ENCODE measurements at places on chromosomes 16 and 17.

GRCh38 chr17:39054111-39054645, 87.0 kb upstream of the FBXO47 start:
- no peak for DNase-seq

DNA sequence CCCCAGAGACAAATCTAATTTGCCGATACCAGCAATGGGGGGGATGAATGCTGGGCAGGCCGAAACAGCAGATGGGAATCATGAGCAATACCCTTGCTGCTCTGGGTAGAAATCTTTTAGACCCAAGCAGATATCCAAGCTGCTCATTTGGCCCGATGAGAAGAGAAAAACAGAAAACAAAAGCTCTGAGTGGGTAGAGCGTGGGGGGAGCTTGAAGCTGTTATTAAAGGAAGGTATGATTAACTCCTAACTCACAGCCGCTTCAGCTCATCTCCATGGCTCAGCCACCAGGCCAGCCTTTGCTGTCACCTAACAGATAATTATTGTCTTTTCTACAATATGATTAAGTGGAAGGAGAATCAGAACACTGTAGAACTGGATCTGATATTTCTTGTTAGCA, 58.3 kb downstream of the VPS35L start:
- no peak for DNase-seq

- DNase-seq, result peak; percentile 87
Measured at GRCh38 chr17:81735264-81736102, 23.4 kb downstream of the SLC25A10 start.

DNA sequence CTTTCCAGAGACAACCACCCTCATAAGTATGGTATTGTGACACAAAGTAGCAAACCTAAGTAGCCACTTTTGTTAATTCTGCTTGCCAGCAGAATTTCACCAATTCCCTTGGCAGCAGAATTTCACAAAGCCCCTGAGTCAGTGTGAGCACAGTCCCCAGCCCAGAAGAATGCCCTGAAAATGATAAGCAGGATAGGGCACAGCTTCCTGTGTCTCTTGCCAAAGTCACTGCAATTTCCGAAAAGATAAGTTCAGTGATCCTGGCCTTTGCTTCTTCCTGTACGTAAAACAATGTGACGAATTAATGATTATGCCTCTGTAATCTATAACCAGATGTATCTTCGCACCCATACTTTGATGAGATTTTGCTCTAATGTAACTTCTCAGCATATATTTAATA, 16.0 kb upstream of the WIPF2 start:
- DNase-seq, result no peak

DNA sequence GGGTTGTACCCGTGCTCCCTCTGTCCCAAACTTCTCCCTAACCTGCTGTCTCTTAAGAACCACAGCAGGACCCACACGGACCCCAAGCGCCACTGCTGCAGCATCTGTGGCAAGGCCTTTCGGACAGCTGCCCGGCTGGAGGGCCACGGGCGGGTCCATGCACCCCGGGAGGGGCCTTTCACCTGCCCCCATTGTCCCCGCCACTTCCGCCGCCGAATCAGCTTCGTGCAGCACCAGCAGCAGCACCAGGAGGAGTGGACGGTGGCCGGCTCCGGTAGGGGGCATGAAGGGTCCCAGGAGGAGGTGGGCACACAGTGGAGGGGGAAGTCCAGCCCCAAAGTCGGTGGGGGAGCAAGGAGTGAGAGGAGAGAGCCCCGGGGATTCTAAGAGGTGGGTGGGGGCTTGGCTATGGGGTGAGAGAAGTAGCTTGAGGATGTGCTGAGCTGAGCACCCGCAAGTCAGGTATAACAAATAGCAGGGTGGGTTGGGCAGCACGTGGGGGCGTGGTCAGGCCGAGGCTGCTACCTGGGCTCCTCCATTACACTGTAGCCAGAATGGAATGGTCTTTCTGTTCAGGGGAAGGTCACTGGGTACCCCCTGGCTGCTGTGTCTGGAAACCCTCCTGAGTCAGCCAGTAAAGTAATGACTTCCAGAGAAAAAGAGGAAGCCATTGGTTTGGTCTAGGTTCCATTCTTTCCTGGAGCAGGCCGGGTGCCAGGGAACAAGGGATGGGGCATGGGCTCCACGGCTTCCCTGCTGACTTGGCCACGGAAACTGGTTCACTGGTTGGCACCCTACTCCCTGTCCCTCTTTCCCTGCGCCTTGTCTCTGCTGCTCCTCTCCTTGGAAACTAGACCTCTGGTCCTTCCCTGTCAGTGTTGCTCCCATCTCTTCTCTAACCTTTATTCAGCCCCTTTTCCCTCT, 7.1 kb downstream of the PRSS53 start:
- no peak for DNase-seq

DNA sequence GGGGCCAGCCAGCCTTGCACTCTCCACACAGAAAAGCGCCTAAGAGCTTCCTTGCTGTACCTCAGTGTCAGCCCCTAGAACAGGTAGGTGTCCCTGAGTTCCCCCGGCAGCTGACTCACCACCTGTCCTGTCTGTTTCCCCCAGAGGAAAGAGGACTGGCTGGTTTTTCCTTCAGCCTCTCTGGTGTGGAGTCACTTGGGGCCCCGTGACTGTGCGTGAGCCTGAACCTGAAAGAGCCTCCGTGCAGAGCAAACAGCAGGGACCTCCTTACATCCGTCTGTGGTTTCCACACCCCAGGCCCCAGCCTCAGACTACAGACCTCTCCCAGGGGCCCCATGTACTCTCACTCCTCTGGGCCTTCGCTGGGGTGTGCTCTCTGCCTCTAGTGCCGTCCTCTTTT, 87.8 kb downstream of the GNAO1 start:
- no peak for DNase-seq

DNA sequence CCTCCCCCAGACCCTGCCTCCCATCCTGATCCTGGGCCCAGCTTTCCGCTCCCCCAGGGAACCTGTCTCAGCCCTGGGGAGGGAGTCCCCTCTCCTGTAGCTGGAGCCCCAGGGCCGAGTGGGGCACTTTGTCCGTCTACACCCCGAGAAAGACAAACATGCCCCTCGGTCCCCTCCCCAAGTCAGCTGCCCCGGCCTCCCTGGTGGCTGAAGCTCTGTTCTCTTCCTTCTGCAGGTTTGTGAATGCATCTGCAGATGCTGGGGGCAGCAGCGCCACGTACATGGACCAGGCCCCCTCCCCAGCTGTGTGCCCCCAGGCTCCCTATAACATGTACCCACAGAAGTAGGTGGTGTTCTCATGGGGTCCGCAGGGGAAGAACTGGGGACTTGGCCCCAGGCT, 20.8 kb downstream of the STAT5A start:
- no peak for DNase-seq

GRCh38 chr16:14475370-14476139, 154.5 kb downstream of the PARN start:
- no peak for DNase-seq

DNA sequence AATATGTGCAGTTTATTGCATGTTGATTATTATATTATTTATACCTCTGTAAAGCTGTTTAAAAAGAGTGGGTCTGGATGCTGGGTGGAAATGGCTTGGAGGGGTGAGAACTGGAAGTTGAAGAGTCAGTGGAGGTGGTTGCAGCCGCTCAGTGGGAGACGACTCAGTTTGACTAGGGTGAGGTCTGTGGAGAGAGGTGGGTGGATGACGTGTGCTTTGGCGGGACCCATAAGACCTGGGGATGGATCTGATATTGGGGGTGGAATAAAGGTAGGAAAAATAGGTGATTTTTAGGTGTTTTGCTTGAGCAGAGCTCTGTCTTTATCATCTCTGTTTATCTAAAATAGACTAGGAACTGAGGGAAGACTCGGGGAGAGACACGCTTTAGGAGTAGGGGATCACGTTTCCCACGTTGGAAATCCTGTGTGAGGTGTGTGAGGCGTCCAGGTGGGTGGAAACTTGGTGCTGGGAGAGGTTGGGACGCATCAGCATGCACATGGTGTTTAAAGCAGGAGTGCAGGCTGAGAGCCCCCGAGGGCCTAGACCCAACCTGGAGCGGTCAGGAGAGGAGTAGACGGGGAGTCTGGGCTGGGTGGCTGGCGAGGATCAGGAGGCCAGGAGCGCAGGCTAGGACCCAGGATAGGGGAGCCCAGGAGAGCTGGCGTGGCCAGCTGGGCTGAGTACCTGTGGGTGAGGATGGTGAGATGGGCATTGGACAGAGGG, 17.2 kb downstream of the NT5M start:
- DNase-seq, result no peak

- DNase-seq, result peak; percentile 52
Measured at GRCh38 chr16:3131755-3132377, 3.0 kb upstream of the ZNF213 start.

GRCh38 chr17:5705081-5705875, 121.0 kb upstream of the NLRP1 start:
- no peak for DNase-seq

GRCh38 chr16:54245788-54246453, 40.7 kb downstream of the IRX3 start:
- no peak for DNase-seq

DNA sequence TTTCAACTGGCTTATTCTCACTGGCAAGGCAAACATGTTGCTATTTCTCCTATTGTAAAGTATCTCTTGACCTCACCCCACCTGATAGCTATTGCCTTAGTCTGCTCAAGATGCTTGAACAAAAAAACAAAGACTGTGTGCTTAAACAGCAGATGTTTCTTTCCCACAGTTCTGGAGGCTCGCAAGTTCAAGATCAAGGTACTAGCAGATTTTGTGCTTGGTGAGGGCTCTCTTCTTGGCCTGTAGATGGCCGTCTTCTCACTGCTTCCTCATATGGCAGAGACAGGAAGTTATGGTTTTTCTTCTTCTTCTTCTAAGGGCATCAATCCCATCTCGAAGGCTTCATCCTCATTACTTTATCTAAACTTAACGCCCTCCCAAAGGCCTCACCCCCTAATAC, 109.7 kb upstream of the CLEC3A start:
- DNase-seq, result no peak

- DNase-seq, result peak; percentile 23
Measured at GRCh38 chr17:35051183-35051578, 12.3 kb downstream of the RFFL start.

DNA sequence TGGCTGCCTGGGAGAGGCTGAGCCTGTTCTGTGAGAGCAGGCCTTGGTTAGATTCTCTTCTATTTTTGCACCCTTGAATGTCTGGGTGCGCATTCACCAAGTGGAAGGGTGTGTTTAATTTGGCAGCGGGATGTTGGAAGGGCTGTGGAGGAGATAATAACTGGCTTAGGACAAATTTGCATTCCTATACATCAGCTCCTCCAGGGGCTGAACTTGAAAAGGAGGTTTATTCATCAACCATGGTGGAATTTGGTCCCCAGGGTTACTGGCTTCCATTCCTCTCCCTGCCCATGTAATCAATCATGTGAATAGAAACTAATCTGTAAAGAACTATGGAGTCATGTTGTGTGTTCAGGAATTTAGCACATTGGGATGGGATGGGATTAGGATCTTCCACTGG, 100.2 kb upstream of the FOXF1 start:
- DNase-seq, result no peak

DNA sequence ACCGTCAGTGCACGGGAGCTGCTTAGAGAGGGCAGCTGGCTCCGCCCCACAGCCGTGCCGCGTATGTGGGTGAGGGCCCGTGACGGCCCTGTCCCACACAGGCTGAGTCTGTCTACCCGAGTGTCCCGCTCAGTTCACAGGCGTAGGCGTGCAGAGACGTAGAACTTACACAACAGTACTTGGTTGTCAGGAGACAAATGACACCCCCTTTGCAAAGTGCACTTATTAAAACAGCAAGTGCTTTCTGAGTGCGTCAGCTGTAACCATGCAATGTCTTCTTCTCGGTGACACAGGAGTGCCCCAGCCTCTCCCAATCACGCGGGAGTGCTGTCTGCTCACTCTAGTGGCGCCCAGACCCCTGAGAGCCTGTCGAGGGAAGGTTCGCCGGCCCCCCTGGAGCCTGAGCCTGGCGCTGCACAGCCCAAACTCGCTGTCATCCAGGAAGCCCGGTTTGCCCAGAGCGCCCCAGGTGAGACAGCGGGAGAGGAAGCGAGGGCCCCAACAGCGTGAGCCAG, 64.2 kb downstream of the FOXK2 start:
- peak; percentile 11 for DNase-seq

DNA sequence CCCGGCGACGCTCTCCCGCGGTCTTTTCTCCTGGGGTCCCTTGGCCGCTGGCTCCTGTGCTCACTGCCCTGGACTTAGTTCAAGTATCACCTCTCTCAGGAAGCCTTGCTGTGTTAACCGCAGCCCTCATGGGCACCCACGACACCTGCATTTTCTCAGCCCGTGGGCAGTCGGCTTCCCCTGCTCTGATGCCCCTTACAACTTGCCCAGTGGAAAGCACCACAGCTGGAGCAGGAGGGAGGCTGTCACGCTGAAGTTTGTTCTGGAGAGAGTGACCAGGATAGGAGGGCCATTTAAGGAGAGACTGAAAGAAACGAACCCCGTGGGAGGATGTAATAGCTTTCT, 395 bp downstream of the STXBP4 start:
- no peak for DNase-seq

DNA sequence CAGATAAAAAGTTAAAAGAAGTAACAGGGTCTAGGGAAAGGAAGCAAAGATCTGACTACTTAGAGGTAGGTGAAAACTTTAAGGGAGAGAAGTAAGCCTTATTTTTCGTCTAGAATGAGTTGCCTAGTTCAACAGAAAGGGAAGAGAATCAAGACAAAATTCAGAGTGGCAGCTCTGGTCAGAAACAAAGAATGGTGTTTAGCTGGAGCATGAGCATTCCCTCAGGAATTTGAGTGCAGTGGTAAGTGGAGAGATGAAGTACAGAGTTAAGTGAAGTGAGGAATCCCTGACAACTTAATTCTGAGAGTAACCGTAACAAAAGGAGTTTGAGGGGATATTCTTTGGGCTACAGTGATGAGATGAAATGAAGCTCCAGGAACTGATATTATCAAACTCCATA, 11.5 kb downstream of the SMG6 start:
- peak; percentile 55 for DNase-seq

DNA sequence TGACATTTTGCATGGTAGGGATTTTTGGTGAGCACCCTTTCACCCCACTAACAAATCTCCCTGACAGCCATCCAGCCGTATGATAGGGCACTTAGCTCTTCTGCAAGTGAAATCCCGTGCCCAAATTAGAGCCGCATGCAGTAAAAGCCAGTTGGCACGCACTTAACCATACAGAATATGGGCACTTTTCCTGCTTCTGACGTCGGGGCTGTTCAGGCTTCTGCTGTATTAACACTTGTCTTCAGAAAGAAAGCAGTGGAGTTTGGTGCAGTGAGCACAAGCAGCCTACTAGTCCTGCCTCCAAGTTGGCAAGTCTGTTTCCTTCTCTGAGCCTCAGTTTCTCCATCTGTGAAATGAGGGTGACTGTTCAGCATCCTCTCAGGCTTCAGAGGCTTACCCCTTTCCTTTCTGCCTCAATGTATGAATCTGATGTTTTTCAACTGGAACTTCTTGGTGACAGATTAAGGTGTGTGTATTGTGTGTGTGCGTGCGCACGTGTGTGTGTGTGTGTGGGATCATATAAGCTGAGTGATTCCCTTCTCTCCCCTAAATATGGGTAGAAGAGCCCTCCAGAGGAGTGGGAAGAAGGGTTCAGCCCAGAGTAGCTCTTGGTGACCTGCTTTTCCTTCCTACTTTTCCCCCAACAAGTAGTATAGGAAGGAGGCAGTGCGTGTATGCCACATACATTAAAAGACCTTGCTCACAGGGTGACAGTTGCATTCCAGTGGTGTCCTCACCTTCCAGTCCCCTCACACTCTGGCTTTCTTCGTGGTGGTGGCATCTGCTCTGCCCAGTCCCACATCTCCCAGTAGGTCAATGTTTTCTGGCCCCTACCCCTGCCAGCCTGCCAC, 19.0 kb downstream of the IGF2BP1 start:
- no peak for DNase-seq

- no peak for DNase-seq
Measured at GRCh38 chr17:61875285-61875684, 12.0 kb upstream of the BRIP1 start.

- no peak for DNase-seq
Measured at GRCh38 chr16:4071686-4072561, 44.3 kb downstream of the ADCY9 start.
